ENCODE measurements at places on chromosomes 13 and 19.

- ATAC-seq, result peak; percentile 76
Observed at GRCh38 chr19:49475995-49476880, 2.2 kb downstream of the FLT3LG start.

GRCh38 chr19:17402982-17403855, 2.2 kb downstream of the BST2 start:
- ATAC-seq, result no peak

GRCh38 chr13:46643165-46643777, 90.3 kb downstream of the LRCH1 start:
- no peak for ATAC-seq

- ATAC-seq, result no peak
Observed at GRCh38 chr13:35996360-35996759, 134.8 kb downstream of the DCLK1 start.

- no peak for ATAC-seq
Observed at GRCh38 chr13:77565635-77566034, 30.1 kb downstream of the SCEL start.

- no peak for ATAC-seq
Observed at GRCh38 chr13:79459906-79460305, 21.0 kb upstream of the NDFIP2 start.

GRCh38 chr19:19417046-19417445, 11.6 kb downstream of the GATAD2A start:
- no peak for ATAC-seq
